ENCODE measurements at places on chromosomes 7 and 10.

GRCh38 chr10:61792097-61792716, 109.3 kb upstream of the ARID5B start:
- DNase-seq: no peak

DNA sequence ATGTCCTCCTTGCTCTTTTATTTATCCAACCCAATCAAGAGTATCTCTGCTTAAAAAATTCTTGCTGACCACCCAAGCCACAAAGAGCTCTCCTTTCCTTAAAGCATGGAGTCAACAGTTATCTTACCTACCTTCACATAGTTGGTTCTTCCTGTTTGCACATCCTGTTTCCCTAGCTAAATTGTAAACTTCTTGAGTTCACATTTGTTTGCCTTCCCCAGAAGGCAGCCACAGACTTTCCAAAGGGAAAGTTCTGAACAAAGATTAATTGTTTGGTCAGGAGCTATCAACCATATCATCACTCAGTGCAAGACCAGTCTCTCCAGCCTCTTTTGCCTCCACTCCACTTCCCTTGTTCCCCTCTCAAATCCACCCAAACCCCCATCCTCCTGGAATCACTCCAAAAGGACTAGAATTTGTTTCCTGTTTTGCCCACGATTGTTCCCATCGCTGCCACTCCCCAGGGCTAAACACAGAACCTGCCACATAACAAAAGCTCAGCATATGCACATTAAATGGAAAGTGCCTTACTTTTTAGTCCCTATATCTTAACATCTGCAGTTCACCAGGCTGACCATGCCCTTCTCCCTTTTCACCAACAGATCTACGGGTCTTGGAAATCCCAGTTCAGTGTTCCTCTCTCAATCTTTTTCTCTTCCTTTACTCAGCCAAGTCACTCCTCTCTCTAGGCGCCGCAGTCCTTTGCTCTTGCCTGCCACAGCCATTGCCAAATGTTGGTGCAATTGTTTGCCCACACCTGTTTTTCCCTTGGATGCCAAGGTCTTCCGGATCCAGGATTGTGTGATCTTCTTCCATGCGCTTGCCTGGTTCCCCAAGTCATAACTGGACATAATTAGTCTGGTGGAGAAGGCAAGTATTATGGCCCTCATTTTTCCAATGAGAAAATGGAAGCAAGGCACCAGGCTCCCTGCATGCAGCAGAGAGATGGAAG, 265.5 kb downstream of the KCNMA1 start:
- DNase-seq: no peak

- no peak for DNase-seq
Measured at GRCh38 chr7:28627896-28628295, 215.6 kb downstream of the CREB5 start.

- DNase-seq: no peak
Measured at GRCh38 chr10:71435571-71436267, 39.0 kb downstream of the CDH23 start.

DNA sequence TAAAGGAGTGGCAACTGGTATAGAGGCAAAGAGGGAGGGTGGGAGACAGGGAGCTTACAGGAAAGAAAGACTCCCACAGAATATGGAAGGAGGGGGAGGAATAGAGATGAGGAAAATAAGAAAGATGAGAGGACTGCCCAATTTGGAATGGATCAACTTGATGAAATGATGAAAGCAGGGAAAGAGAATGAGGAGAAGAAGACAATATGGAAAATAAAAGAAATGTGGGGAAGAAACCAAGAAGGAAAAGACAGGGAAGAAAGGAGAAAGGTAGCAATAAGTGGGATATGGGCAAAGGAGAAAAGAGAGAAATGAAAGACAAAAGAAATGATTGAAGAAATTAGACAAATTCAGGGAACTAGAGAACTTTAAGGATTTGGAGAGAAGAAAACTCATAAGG, 3.0 kb downstream of the KEL start:
- no peak for DNase-seq

- no peak for DNase-seq
Measured at GRCh38 chr7:132059141-132059540, 502.7 kb upstream of the PODXL start.

- no peak for DNase-seq
Measured at GRCh38 chr7:29612596-29612995, 49.0 kb downstream of the PRR15 start.

DNA sequence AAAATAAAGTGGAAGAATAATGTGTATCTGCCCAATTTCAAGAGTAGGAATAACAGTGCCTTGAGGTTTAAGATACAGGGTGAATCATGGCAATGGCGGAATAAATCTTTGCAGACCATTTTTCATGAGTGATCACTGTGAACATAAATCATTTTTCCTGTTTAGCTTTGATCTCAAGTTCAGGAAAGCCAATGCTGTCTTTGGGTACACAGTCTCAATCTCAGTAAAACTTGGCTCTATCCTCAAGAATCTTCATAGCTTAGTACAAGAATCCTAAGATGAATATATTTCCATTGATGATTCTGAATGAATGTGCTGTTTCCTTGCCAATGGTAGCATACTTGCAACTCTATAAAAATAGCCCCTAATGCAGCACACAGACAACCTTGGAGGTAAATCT, 6.8 kb downstream of the NAMPT start:
- no peak for DNase-seq

- no peak for DNase-seq
Measured at GRCh38 chr10:35927990-35928488, 285.9 kb upstream of the FZD8 start.

GRCh38 chr7:115146148-115146547, 224.3 kb downstream of the MDFIC start:
- DNase-seq: no peak

All from GM23338 (cell line).